ENCODE measurements at places on chromosomes 6 and 20. TPM values are rescaled to one million over a fixed set of nuclear protein-coding genes. Genes with fewer than 3 reads are reported as not detected.
A peak's percentile ranks its signal among the peaks of the same experiment; 100 is the strongest.

- DNase-seq, result no peak
Measured at GRCh38 chr6:163327921-163328320, 86.6 kb upstream of the QKI start.

FAM217A gene
- not detected for total RNA-seq

PHACTR3 gene
- not detected for total RNA-seq

DNA sequence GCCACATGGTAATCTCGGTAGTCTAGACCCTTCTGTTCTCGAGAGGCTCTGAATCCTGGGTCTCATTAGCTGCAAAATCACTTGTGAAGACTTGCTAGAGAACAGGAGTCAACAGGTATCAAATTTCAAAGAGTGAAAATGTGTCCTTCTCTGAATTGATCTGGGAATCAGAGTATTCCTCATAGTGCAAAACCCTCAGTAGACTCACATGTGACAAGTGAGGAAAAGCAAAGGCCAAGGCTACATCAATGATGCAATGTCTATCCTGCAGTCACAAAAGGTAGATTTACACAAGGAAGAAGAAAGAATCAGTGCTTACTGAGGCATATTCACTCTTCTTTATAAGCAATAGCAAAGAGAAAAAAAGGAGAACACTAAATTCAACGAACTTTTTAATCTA is 1220.0 kb upstream of the GJE1 start:
- no peak for DNase-seq

DNA sequence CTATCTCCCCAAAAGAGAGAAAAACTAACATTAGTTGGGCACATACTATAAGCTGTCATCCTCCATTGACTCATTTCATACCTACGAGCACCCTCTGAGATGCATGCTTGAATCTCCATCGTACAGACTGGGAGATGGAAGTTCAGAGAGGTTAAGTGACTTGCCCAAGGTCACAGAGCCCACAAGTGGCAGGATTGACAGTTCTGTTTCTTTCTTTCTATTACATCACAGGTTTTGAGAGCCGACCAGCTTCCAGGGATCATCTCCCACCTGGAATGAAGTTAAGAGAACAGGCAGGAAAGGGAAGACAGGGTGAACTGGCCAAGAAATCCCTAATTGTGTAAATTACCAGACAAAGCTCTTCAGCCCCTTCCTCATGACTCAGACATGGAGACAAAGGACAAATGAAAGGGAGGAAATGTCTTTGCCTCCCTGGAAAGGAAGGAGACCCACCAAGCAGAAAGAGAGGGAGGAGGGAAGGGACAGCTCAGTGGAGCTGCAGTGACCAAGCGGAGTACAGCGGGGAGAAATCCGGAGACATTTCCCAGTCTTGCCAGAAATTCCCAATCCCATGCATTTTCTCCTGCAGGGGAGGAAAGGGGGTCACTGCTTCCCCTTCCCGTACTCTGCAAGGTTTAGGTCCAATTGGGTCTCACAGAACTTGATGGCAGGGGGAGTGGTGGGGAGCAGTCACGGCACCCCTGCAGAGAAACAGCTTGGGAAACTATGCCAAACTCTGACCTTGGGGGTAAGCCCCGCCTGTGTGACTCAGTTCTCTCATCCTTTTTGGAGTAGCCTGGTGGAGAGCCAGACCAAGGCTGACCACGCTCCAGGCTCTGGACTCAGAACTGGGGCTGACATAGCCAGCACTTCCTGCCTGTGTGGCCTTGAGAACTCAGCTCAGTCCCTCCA is 154.3 kb downstream of the ANKRD60 start:
- DNase-seq, result peak; percentile 86
